Activated CD4-positive, alpha-beta T cell treated with anti-CD3 and anti-CD28 coated beads, Interleukin-2, amount 10 ng/mL, durations not matched to agents 7 days and 5 days (primary cell): ENCODE measurements at places on chromosomes 5 and 9.
A peak's percentile ranks its signal among the peaks of the same experiment; 100 is the strongest.

DNA sequence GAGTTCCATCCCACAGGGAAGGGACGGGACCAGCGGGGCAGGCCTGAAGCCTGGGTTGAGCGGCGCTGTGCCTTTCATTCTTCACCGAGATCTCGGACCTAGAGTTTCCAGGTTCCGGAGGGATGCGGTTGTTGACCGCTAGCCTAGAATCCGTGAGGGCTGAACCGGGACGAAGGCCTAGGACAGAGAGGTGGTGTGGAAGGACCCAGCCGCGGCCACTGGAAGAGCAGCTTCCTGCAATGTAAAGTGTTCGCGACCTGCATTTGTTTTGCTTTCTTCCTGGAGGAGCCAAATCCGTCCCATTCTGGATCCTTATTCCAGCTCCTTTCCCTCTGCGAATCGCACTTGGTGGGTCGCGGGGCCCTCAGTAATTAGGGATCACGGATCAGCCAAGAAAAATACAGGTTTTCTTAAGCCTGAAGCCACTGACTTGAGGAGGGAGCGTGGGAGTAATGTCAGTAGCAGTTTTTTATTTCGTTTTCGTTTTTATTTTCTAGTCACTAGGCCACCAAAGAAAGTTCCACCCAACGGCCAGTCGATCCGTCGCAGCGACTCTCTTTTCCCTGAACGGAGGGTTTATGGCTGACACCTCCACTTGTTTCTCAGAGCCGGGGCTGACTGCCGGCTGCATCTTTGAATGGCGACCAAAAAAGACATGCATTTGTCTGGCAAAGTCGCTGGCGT, 48.6 kb downstream of the ANXA2R start:
- no peak for DNase-seq

DNA sequence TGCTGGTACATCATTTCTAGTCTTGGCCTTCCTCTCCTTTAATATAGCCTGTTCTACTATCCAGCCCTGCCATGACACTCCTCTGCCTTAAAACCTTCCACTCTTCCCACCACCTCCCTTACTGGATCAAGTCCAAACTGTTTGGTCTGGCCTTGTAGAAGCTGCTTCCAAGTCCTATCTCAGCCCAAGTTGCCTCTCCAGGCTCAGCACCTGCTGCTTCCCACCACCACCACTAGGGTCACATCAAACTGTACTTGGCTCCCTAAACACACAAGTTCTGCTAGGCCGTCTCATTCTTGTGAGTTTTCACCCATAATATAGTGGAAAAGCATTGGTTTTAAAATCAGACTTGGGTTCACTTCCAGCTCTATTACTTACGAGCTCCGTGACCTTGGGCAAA, 1.4 kb downstream of the NDUFA8 start:
- peak; percentile 42 for DNase-seq

- no peak for DNase-seq
Observed at GRCh38 chr9:85730916-85731630, 10.7 kb downstream of the AGTPBP1 start.

DNA sequence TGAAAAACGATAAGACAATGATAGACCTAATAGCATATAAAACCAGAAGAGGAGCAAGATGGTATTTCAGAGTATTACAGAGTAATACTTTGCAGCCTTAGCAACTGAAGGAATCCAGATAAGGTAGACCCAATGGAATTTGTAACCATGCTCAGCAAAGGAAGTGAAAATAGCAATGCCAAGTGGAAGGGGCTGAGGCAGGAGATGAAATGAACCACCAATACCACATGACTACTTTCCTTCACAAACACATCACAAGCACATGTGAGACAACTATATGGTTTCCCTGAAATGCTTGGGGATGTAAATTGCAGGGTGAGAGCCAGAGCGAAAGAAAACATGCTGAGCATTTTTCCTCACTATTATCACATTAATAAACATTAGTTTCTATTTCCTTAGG, 79.8 kb upstream of the MELK start:
- peak; percentile 58 for DNase-seq

DNA sequence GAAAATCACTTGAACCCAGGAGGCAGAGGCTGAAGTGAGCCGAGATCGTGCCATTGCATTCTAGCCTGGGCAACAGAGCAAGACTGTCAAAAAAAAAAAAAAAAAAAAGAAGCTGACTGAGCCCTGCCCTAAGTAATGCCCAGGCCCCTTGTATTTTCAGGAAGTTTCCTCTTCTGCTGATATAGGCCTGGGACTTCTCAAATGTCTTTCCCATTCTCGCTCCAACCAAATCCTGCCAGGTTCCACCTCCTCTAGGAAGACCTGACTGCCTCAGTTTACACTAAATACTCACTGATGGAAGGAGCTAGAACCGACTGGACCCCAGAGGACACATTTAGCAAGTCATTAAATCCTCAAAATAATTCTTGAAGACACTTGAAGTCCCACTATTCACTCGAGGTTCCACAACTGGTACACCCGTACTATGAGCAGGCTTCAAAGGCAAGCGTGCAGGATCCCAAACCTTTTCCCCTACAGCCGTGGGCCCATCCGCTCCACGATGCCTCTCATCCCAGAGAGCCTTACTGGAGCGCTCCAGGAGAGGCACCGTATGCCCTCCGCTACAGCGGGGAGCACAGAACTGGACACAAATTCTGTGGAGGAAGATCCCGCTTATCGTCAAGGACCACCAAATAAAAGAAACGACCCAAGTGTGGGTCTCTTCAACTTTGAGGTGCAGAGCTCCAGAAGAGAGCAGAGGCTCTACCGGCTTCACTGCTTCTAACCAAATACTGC, 676 bp downstream of the NOL6 start:
- no peak for DNase-seq

- no peak for DNase-seq
Observed at GRCh38 chr9:95273369-95274022, 44.0 kb downstream of the FANCC start.

GRCh38 chr5:78809444-78809843, 160.9 kb upstream of the LHFPL2 start:
- DNase-seq, result no peak

- DNase-seq, result peak; percentile 14
Observed at GRCh38 chr9:97388721-97389238, 23.1 kb upstream of the TDRD7 start.

GRCh38 chr5:113043491-113043931, 66.9 kb downstream of the DCP2 start:
- DNase-seq, result no peak
